Stromal cell of bone marrow (primary cell): ENCODE measurements at places on chromosomes 13 and 19.

- DNase-seq = no peak
These were observed 20.5 kb downstream of the CARS2 start for GRCh38 chr13:110685305-110686020.

GRCh38 chr13:25116044-25116443, 20.1 kb downstream of the PABPC3 start:
- DNase-seq = no peak

- DNase-seq = no peak
These were observed 324.5 kb downstream of the DIAPH3 start for GRCh38 chr13:59839186-59839585.

- no peak for DNase-seq
These were observed 24.5 kb downstream of the UQCRFS1 start for GRCh38 chr19:29188289-29189032.

- no peak for DNase-seq
These were observed 1279.8 kb upstream of the PCDH9 start for GRCh38 chr13:68509734-68510621.

GRCh38 chr19:9295411-9295849, 14.2 kb downstream of the ZNF699 start:
- no peak for DNase-seq

DNA sequence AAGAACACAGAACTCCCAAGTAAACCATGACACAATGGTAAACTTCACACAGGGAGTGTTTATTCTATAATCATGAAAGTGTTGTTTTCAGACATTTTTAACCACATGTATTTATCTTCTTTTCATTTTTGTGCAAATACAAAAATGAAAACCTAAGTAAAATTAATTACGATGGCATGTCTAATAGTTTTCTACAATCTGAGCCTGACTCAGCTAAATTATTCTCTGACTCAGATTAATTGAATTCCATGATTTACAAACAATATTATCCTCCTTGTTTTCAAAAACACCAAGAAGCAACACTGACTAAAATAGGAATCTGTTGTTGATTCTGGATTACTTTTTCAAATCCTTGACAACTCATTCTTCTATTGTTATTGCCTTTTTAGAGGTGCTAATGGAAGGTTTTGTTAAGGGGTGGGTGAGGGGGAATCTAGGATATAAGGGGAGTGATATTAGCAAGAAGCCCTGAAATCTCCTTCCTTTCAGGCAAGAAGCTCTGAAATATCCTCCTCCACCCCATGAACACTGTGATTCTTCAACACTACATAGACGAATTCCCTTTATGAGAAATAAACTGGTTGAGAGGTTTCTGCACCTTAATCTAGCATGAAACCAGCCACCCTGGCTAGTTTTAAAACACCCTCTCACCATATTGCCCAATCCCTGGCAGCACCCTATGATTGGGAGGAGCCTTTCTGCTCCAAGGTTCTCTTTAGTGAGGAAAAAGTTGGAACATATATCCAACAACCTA, 1057.7 kb upstream of the PCDH20 start:
- no peak for DNase-seq

- no peak for DNase-seq
These were observed 804 bp upstream of the MIER2 start for GRCh38 chr19:345320-345879.

DNA sequence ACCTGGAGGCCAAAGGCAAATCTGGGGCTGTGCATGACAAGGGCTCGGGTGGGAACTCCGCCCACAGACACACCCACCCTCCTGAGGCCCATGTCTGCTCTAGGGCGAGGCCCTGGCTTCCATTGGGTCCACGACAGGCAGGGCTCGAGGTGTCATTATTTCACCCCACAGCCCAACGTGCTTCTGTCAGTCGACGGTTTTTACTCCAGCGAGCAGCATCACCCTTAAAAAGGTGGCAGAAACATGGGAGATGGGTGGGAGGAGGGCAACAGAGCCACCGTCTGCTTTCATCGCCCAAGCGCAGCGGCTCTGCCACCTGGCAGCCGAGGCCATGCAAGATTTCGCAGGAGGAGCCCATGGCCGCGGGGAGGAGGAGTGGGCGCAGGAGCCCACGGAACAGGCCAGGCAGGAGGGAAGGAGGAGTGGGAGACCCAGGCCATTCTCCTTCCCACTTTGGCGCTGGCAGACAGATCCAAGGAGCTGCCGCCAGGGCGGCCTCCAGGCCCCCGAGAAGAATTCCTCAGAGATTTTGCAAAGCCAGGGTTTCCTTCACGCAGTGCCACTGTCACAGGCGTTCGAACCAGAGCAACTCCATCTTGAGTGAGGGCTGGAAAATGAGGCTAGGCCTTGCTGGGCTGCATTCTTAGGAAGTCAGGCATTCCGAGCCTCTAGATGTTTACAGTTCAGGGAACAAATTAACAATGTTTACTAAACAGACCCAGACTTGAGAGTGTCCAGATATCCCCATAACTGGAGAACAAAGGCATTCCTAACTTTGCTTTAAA, 49.3 kb upstream of the TUBGCP3 start:
- DNase-seq = no peak

- DNase-seq = no peak
These were observed 163.4 kb downstream of the FOXO1 start for GRCh38 chr13:40503011-40503410.

- no peak for DNase-seq
These were observed 113.0 kb downstream of the SOX1 start for GRCh38 chr13:112179995-112180394.

- no peak for DNase-seq
These were observed 1504.2 kb downstream of the EFNB2 start for GRCh38 chr13:105031306-105031705.

GRCh38 chr19:8036434-8037099, 16.0 kb upstream of the CCL25 start:
- DNase-seq = no peak

DNA sequence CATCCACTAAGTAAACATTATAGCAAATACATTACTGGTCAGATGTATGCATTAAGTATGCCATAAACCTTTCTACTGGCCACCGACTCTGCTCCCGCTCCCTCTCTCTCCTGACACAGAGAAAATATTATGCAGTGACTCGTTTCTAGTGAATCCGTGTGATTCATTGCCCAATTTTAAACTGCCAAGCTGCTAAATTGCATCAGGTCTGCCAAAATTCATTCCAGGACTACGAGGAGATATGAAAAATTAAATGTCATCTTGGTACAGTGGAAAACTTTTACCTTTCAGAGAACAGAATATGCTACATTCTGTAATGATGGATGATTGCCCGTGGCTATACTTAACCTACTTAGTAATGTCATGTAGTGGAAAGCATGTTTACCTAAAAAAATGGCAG, 368.8 kb upstream of the TSHZ3 start:
- peak; percentile 45 for DNase-seq

GRCh38 chr19:41924151-41925145, 3.8 kb downstream of the ERFL start:
- DNase-seq = no peak

DNA sequence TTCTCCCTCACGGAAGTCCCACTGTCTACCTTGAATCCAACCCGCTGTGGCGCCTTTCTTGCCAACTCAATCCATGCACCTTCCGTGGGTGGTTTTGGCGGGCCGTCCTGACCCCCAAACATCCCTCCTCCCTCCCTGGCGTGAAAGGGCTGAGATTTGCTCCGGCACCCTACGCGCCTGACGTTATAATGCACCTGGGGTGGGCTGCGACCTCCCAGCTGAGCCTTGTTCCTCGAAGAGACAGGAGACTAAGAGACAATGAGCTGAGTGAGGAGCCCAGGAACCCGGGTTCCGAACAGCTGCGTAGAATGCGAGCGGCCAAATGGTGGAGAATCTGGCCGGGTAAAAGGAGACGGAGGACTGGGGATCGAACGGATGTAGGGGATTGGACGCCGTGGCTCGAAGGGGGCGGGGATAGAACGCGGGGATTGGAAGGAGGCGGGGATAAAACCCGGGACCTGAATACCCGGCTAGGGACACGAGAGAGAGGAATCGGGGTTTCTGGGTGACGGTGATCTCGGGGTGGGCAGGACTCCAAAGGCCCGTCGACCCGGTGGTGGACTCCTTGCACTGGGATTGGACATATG, at the start of gene CPT1C:
Gene CPT1C, plus strand, starts transcription at position 461 of the 587 bp plus-strand sequence. CDS start 1,137 bp downstream, outside the sequence.
- peak; percentile 65 for DNase-seq

GRCh38 chr19:58170860-58171259, 12.0 kb upstream of the ZNF274 start:
- no peak for DNase-seq

- DNase-seq = no peak
These were observed 12.0 kb downstream of the FPR1 start for GRCh38 chr19:51739466-51740213.

DNA sequence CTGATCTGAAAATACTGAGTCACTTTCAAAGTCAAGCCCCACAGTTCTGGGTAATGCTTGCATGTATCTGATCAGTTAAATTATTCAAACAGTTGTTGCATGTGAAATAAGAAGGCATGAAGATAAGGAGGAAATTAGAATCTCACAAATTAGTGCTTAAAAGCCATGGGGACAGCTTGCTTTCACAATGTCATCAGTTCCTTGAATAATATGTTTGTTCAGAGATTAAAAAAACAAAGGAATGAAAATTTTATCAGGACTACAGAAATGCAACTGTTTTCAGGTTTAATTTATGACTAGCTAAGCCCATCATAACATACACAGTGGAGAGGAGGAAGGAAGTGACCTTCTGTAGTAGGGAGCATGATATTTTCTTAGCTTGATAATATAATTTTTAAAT, 150.1 kb downstream of the OXGR1 start:
- no peak for DNase-seq

- DNase-seq = no peak
These were observed 170.3 kb downstream of the PTPRS start for GRCh38 chr19:5170329-5170745.

DNA sequence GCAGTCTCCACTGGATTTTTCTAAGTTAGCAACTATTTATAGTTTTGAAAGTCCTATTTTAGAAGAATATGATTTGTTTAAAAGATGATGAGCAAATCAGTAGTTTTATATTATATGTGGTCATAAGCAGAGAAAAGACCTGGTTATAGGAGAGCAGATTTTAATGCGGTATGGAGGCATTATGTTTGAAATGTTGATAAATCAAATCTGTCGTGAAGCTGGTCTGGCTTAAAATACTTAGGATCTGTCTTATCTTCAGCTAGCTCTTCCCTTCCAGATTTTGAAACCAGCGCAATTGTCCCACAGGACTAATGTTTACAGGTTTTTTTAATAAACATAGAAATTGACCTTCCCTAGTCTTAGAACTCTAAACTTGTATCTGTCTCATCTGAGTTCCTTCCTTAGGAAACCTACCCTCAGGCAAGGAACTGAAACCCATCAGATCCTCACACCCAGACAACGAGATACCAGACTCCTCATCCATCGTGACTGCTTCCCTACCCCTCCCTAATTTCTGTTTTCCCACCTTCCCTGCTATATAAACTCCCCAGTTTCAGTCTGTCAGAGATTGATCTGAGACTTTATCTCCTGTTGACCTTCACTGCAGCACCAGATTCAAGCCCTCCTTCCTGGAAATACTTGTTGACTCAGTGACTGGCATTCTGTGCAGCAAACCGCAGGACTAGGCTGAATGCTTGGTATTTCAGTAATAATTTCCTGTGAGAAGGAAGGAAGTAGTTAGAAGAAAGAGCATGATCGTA, 37.8 kb upstream of the CXCL17 start:
- no peak for DNase-seq

DNA sequence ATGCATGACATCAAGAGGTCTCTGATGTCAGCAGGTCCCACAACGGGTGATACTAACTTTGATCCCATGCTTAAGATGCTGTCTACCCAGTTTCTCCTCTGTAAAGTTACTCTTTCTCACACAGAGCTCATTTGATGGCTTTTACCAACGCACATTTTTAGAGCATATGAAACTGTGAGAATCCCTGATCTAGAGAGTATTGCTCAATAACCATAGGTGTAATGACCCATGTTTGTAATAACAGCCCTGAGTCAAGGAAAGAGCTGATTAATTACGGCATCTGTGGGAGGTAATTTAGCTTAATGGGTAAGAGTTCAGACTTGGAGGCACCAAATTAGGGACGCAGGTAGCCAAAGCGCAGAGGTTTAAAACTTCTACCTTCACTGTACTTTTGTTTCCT, 18.0 kb upstream of the IZUMO2 start:
- no peak for DNase-seq

DNA sequence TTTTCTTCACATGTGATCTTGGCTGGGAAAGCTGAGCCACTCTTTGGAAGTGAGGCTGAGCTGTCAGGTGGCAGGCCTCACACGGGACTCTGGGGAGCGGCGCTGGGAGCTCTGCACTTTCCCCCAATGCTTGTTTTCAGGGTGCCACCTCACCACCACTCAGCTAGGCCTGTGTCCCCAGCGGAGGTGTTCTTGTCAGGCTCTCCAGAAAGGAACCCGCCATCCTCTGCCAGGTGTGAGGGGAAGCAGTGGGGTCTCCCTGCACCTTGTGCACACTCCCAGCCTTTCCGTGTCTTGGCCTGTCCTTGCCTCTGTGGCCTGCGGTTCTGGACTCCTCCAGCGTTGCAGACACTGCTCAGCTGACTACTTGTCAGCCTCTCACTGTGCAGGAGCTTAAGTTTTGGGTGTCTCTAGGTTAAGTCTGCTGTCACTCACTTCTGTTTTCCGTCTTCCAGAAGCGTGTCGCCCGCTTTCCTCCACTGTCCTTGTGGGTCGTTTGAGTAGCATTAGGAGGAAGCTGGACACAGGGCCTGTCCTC, 51.9 kb downstream of the GGACT start:
- DNase-seq = no peak

DNA sequence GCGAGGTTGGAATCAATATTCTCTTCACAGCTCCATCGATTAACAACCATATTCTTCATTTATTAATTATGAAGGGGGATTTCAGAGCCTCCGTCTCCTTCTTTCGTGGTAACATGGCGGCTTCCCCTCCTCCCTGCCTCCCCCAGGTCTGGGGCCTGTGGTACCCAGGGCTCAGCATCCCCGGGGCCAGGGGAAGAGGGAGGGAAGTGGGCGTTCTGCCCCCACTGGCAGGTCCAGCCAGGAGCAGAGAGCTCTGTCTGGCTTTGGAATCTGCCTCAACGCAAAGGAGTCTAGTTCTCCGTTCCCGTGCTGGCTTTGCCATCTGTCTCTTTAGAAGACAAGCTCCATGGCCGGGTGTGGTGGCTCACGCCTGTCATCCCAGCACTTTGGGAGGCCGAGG, 37.8 kb upstream of the ONECUT3 start:
- DNase-seq = no peak

- DNase-seq = no peak
These were observed 18.2 kb downstream of the LRRC4B start for GRCh38 chr19:50549927-50550593.

GRCh38 chr13:69474011-69474685, 633.5 kb upstream of the ATXN8OS start:
- DNase-seq = no peak

- DNase-seq = no peak
These were observed 2812.6 kb downstream of the PCDH9 start for GRCh38 chr13:64417581-64417980.

GRCh38 chr19:10808937-10809649, 26.9 kb downstream of the TMED1 start:
- DNase-seq = no peak

- peak; percentile 7 for DNase-seq
These were observed 24.6 kb upstream of the KLF12 start for GRCh38 chr13:74158571-74159352.

GRCh38 chr19:5676772-5677105, 3.6 kb downstream of the MICOS13 start:
- no peak for DNase-seq

- no peak for DNase-seq
These were observed 15.9 kb upstream of the NOP53 start for GRCh38 chr19:47729468-47729798.
